ENCODE measurements at places on chromosomes 6 and 20. TPM values are rescaled to one million over a fixed set of nuclear protein-coding genes. Genes with fewer than 3 reads are reported as not detected.

CRISP3 gene
- not detected for total RNA-seq

GOPC gene
- total RNA-seq, result 31.1 TPM

SASH1 gene
- 49.3 TPM for total RNA-seq

ADGB gene
- not detected for total RNA-seq
